ENCODE measurements at places on chromosomes 11 and 22.

- no peak for DNase-seq
These were observed 1.0 kb upstream of the C11orf86 start for GRCh38 chr11:66973956-66974580.

DNA sequence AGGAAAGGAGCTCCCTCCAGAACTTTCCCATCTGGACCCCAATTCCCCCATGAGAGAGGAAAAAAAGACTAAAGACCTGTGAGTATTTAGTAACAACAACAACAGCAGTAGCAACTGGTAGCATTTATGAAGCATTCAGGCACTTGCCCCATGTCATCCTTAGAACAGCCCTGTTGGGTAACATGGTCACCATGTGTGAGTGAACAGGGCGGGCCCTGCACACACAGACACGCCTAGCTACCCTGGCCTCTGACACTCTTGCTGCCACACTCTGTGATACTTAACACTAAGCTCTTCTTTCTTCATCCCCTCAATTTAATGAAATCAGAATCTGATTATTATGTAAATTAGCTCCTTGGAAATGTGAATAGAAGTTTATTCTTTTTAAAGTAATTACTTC is 26.1 kb upstream of the SLC25A18 start:
- DNase-seq = no peak

DNA sequence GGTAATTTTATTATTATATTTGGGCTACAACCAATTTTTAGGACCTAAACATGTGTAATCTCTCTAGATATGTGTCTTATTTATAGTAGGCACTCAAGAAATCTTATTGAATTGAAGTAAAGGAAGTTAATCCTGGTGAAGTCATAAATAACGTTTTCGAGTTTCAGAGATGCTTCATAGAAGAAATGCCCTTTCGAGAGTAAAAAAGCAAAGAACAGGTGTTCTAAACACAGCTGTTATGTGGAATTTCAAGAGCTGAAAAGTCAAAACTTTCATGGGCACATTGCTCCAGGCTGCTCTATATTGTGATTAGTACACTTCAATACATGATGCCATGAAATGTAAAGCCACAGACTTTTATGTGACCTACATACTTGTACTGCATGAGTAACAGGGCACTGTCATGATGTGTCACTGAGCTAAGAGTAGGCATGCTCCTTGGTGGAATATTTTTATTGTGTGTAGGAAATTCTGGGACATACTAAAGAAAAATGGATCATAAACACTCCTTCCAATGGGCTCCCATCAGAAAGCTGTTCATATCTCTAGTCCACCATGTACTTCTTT is 7.2 kb upstream of the ELMOD1 start:
- DNase-seq = no peak

DNA sequence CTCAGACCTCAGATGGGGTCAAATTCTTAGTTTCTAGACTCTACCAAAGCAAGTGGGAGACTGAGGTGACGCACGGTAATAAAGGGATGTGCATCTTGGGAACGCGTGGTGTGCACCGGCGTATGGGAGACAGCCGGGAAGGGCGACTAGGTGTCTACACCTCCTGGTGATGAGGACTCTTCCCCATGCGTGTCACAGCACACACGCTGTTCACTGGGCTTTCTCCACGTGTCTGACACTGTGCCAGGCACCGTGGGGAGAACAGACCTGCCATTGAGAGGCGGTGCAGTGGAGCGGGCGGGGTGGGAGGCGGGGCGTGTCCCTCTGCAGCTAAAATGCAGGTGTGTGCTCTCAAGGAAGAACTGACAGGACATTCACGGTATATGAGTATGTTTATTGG is 5.3 kb downstream of the FXYD6 start:
- no peak for DNase-seq

DNA sequence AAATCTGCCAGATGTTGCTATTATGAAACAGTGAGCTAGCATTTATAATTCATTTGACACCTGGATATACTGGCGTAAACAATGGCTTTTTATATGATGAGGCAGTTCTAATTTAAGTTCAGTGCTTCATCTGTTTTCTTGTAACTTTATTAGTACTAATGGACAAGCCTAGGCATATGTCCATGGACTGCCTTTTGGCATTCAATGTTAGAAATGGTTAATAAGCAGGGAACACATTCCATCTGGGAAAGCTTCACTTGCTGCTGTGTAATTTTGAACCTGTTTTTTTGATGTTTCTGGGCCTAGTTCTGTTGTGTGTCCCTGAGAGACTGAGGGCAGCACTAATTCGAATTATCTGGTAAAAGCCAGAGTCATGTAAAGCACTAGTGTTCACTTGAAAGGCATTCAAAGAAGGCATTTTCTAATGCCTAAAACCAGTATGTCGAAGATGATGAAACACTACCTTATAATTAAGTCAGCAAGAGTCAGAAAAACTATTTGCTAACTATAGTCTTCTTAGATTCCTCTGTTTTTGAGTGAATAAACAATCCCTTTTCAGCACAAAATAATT is 138.5 kb downstream of the SWAP70 start:
- DNase-seq = no peak
